ENCODE measurements at places on chromosomes 3 and 15.

DNA sequence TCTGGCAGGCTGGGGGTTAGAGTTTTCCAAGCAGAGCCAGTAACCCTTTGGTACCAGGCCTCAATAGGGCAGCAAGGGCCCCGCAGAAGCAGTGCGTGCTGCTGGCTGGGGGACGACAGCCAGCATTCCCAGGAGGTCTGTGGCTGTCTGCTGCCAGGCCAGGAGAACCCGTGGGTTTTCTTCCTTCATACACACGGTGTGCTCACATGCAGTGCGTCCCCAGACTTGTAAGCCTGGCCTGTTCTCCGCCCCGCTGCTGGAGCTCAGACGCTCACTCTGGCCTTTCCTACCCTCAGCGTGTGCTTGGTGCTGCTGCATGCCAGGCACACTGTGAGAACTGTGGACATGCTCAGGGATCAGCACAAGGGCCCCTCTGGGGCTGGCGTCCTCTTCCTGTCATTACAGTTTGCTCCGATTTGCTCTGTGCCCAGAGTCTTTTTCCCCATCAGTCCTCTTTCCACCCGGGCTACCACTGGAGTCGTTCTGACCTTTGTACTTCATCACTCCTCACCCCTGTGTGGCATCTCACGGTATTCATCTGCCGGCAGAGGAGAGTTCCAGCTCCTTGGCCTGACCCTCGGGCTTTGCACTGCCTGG lies 149.5 kb downstream of the DNAJB8 start:
- DNase-seq = no peak

DNA sequence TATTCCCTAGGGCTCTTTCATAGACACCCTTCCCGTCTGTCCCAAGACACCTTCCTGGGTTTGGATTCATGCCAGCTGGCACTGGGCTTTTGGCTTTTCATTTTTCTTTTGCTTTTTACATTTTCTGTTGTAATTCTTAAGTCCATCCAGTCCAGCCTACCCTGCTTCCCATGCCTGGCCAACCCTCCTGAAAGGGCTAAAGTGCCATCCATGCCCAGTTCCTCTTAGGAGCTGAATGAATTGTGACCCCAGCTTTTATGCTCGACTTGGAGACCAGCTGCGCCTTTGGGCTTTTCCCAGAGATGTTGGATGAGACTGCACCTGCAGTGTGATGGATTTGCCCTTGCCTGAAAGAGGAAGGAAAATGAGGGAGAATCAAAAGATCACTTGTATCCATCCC lies 25.8 kb downstream of the LRRN1 start:
- DNase-seq = no peak

GRCh38 chr15:52717924-52718323 lies 38.7 kb upstream of the ATOSA start:
- DNase-seq = no peak

DNA sequence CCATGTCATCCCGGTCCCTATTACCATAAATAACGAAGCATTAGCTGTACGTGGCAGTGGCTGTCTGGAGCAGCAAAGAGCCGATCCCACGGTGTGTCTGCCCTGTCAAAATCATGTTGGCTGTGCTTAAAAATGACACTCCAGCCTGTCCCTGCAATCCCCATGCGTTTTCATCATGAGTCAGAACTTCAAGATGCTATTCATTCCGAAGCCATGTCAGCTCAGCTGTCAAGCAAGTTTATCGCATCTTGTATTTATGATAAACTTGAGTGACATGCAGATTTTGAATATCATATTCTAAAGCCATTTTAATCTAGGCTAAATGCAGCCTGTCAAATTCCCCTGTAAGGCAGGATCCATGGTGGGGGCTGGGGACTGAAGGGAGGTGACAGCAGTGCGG lies 152.4 kb downstream of the TJP1 start:
- no peak for DNase-seq

All from stimulated activated naive B cell treated with anti-CD40 and anti-IgM and Interleukin-4, amounts not matched to agents 10 μg/mL and 1 μg/mL and 100 μg/mL, for 72 hours (primary cell).